ENCODE measurements at places on chromosomes 2 and 18. TPM values are rescaled to one million over a fixed set of nuclear protein-coding genes. Genes with fewer than 3 reads are reported as not detected.

Gene OR6B2
- not detected for total RNA-seq

Gene TUBB8B
- total RNA-seq: not detected

Gene PKDCC
- 0.19 TPM for total RNA-seq

Gene SCG2
- not detected for total RNA-seq

Gene KIAA2012
- not detected for total RNA-seq

Gene SIX3
- not detected for total RNA-seq

Gene ENOSF1
- 42.0 TPM for total RNA-seq

Gene CHRND
- total RNA-seq: not detected

Gene MYO5B
- 0.13 TPM for total RNA-seq

Gene GALNT1
- total RNA-seq: 47.0 TPM

Gene SGPP2
- total RNA-seq: 7.2 TPM

Gene HMSD
- 9.5 TPM for total RNA-seq

Gene GPBAR1
- total RNA-seq: 0.69 TPM

Gene EML6
- 0.55 TPM for total RNA-seq

Gene SNTG2
- total RNA-seq: 0.22 TPM

Gene CKAP2L
- total RNA-seq: 2.7 TPM

Gene ANKRD30B
- not detected for total RNA-seq

Gene CCDC141
- total RNA-seq: 0.84 TPM

Gene TMEM214
- total RNA-seq: 71.3 TPM

Gene ITPRIPL1
- 31.6 TPM for total RNA-seq

Gene RAB6C
- not detected for total RNA-seq

Gene PSMA8
- 0.87 TPM for total RNA-seq

Gene MEP1B
- total RNA-seq: not detected

Gene TMEM163
- 0.13 TPM for total RNA-seq

Gene DAPL1
- not detected for total RNA-seq

Gene LYG2
- not detected for total RNA-seq
